Left ventricle myocardium superior (tissue), 1 donor: ENCODE measurements at places on chromosomes 13 and 19. TPM values are rescaled to one million over a fixed set of nuclear protein-coding genes. Genes with fewer than 3 reads are reported as not detected.
A peak's percentile ranks its signal among the peaks of the same experiment; 100 is the strongest.

- no peak for DNase-seq
Observed at GRCh38 chr13:40061466-40062450, 406.3 kb downstream of the COG6 start.

GRCh38 chr19:44954278-44954648, 917 bp upstream of the CLPTM1 start:
- no peak for DNase-seq

DNA sequence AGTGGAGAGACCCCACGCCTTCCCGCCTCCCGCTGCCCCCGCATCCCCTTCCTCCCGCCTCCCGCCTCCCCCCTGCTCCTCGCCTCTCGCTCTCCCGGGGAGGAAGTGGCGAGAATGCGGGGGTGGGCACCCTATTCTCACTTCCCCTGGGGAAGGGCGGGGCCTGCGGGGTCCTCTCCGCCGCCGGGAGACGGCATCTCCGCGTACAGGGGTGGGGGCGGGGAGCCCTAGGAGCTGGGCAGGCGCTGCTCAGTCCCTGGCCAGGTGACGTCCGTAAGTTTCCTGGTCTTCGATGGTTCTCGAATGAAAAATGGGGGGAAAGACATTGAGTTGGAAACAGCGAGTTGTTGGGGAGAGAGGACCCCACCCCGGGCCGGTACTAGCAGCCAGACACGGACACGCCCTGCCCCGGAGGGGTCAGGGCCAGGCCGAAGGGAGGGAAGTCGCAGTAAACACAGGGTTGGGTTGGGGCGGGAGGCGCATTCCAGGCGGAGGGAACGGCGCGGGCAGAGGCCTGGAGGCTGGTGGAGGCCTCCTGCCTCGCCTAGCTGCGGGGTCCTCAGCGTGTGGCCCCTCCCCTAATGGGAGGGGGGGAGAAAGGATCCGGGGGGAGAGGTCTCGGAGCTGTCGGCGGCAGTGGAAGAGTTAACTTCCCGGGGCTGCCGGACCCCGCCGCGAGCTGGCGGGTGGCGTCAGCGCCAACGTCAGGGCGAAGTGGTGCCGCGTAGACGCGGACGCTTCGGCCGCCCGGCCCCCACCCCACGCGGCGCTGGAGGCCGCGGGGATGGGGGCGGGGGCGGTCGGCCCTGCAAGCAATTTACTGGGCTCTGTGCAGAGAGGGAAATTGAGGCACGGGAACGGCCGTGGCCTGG, 10.4 kb upstream of the JUND start:
- DNase-seq = peak; percentile 90

GRCh38 chr13:99659866-99660554, 158.7 kb downstream of the TM9SF2 start:
- no peak for DNase-seq

DNA sequence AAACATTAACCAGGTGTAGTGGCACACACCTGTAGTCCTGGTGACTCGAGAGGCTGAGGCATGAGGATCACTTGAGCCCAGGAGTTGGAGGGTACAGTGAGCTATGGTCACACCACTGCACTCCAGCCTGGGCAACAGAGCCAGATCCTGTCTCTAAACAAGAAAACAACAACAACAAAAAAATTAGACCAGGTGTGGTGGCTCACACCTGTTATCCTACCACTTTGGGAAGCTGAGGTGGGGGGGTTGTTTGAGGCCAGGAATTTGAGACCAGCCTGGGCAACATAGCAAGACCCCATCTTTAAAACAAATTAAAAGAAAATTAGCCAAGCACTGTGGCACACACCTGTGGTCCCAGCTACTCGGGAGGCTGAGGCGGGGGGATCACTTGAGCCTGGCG, 20.8 kb upstream of the PTPRS start:
- no peak for DNase-seq

DNA sequence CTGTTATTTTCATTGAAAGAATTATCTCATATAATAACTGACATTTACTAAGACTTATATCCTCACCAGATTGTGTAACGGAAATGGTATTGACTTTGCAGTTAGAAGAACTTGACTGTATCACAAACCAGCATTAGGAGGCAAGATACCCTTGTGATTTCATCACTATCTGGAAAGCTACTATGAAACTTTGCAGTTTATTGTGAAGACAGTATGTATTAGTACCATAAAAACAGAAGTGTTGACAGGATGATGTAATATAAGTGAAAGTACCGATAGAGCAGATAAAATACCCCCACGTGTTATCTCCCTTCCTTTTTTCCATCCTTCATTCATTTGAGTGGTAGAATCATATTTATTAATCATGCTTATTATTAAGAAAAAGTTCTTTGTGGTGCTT, 365.7 kb upstream of the KLHL1 start:
- no peak for DNase-seq

DNA sequence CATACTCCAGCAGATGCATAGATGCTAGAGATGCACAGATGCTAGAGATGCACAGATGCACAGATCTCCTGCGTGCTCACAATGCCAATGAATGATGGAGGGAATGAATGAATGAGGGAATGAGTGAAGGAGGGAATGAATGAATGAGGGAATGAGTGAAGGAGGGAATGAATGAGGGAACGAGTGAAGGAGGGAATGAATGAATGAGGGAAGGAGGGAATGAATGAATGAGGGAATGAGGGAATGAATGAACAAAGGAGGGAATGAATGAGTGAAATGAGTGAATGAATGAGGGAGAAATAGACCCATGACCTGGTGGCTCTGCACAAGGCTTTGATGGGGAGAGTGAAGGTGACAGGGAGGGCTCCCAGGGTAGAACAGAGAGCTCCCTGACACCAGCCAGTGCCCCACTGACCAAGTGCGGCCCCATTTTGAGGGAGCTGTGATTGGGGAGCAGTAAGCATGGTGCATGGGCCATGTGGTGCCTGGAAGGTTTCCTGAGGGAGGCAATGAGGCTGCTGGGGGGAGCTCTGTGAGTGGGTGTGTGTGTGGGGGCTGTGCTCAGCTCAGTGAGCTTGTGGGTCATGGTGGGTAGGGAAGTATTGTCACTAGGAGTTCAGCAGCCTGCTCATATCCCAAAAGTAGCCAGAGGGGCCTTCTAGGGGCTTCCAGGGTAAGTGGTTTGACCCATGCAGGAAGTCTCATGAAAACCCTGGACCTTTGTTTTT, 12.7 kb downstream of the SLC27A1 start:
- no peak for DNase-seq

- DNase-seq = no peak
Observed at GRCh38 chr19:39408392-39409207, 2.0 kb downstream of the ZFP36 start.

DNA sequence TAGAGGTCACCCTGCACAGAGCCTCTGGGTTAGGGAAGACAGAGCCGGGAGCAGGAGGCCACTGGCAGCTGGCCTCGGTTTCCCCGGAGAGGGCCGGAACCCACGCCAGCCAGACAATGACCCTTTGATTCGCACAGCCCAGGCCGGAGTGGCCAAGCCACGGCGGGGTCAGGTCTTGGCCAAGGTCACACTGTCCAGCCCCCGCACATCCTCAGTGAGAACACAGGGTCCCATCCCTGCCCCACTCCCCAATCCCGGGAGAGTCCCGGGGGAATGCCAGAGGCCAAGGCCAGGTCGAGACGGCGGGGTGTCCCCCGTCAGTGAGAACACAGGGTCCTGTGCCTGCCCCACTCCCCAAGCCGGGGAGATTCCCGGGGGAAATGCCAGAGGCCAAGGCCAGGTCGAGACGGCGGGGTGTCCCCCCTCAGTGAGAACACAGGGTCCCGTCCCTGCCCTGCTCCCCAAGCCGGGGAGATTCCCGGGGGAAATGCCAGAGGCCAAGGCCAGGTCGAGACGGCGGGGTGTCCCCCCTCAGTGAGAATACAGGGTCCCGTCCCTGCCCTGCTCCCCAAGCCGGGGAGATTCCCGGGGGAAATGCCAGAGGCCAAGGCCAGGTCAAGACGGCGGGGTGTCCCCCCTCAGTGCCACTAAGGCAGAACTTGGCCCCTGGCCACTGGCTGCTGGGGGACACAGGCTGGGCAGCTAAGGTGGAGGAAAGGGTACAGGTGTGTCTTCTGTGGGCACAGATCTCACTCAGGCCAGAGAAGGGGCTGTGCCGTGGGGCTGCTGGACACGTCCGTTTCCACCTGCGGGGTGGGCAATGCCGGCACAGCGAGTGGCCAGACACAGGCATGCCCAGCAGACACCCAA, 1.7 kb upstream of the FSTL3 start:
- peak; percentile 73 for DNase-seq

Gene THSD8
- 2.2 TPM for total RNA-seq

Gene ZNF575
- total RNA-seq = 1.8 TPM

Gene CEACAM21
- 0.99 TPM for total RNA-seq

Gene RGL3
- 6.4 TPM for total RNA-seq

Gene ZNF729
- not detected for total RNA-seq

Gene IGFL3
- total RNA-seq = not detected

Gene HS6ST3
- total RNA-seq = 2.0 TPM
